GM23248 (cell line): ENCODE measurements at places on chromosomes 7 and 10. TPM values are rescaled to one million over a fixed set of nuclear protein-coding genes. Genes with fewer than 3 reads are reported as not detected.

DNA sequence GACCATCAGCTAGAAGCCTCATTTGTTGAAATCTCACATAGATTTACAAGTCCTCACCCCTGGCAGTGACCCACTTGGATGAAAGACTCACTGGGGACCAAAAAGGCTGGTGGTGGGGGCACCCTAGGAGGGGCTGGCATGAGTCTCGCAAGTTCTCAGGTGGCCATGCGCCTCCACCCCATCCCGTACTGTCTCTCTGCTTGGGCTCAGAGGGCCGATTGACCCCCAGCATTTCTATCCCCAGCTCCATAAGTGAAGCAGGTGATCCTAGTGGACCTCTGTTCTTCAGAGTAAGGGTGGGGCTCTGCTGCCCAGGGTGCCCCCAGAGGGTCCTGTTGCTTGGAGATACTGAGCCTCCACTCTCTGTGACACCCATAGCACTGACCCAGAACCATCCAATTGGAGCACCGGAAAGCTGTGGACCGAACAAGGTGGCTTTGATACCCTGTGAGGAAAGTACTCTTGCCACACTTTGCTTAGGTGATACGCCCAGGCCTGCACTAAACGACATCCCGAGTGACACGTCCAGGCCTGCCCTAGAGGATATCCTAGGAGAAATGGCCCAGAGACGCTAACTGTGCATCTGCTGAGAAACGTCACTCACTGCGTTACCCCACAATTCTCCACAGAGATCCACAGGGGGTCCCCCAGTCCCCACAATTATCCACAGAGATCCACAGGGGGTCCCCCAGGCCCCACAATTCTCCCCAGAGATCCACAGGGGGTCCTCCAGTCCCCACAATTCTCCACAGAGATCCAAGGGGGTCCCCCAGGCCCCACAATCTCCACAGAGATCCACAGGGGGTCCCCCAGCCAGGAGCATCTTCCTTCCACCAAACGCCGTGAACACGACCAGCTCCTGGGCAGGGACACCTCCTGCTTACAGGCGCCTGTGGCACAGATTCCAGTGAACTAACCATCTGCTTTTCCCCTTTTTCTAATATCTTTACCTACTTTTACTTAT lies 262.9 kb downstream of the PTPRN2 start:
- no peak for DNase-seq

- DNase-seq = peak; percentile 42
Measured at GRCh38 chr7:50962962-50963374, 180.3 kb upstream of the GRB10 start.

DNA sequence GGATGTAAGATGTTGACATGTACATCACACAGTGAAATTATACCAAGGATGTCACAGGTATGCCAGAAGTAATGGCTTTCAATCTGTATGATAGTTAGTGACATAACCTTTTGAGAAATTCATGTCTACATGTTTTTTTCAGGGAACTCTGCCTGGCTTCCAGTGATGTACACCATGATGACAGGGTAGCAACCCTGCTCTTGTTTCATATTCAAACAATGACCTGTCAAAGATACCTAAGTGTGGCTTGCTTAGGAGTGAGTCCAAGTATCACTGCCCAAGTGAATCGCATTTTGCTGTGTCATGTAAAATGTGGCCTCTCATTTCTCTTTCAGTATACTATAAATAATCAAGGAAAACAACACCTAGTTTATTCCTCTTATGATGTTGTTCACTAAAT lies 205.8 kb upstream of the DKK1 start:
- DNase-seq = no peak

DNA sequence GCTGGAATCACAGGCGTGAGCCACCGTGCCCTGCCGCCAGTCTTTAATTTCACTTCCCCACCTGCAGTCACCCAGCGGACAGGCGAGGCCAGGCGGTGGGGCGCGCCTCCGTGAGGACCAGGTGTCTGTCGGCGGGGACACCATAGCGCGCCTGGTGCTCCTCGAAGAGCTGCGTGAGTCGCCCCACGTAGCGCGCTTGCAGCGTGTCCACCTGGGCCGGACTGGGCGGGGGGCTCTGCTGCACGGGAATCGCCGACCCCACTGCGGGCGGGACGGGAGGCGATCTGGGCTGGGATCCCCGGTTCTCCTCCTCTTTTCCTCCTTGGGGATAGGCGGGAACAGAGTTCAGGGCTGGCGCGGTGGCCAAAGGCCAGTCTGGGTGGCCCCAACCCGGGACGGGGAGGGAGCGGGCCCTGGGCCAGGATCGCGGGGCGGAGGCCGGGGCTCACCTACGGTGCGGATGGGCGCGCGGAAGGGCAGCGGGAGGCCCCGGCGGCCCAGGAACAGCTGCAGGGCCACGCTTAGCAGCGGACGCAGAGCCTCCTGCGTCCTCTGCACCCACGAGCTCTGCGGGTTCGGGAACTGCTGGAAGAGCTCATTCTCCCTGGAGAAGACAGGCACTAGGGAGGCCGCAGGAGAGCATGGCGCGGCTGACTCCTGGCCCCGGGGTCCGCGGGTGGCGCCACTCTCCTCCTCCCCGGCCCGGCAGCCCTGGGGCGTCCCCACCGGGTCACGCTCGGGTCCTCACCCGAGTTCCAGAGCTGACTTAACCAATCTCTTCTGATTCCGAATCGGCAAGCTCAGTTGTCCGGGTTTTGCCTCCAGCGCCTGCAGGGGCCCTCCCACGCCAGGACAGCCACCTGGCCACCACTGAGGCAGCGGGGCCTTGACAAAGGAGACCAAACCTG lies 1.1 kb upstream of the MOGAT3 start:
- DNase-seq = peak; percentile 28

- no peak for DNase-seq
Measured at GRCh38 chr10:99524050-99524666, 8.6 kb upstream of the NKX2-3 start.

- no peak for DNase-seq
Measured at GRCh38 chr7:17396692-17397091, 98.2 kb downstream of the AHR start.

DNA sequence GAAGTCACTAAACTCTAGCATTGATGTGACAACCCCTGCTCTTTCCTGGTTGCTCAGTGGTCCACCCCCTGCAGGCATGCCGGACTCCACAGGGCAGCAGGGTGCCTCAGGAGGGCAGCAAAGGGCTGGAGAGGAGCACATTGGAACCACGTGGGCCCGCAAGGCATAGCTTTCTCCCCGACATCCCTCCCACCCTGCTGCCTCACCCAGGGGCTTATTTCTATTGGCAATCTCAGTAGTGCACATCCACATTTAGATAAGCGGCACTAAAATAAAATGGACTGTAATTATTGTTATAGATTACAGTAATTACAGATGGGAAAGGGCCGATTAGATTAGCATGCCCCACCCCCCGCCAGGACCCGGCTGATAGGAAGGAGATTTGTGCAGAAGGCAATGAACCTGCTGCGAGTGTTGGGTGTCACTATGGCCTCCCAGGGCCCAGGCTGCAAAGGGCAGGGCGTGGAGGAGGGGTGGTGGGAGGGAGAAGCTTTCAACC lies 580.1 kb downstream of the GRID1 start:
- DNase-seq = no peak

DNA sequence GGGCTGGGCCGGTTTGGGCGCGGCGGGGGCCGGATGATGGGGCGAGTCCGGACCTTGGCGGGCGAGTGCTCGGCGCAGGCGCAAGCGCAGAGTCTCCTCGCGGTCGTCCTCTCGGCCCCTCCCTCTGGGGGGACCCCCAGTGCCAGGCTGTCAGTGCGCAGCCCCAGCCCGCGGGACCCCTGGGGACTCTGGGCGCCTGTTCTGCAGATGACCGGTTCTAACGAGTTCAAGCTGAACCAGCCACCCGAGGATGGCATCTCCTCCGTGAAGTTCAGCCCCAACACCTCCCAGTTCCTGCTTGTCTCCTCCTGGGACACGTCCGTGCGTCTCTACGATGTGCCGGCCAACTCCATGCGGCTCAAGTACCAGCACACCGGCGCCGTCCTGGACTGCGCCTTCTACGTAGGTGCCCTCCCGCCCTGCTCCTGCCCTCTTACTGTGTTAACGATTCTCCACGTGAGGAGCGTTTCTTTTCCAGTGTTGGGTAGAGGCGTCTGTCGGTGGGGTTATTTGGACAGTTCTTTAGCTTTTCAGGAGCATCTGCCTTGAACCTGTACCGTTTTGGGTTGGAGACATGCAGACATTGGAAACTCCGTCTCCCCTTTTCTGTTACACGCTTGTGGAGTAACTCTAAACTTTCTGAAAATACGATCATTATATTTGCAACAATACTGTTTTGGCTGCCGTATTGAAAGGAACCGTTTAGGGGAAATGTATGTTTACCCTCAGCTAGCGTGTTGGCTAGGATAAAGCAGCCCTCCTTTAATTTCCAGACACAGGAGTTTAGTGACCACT lies 706 bp downstream of the BUB3 start:
- peak; percentile 77 for DNase-seq

DNA sequence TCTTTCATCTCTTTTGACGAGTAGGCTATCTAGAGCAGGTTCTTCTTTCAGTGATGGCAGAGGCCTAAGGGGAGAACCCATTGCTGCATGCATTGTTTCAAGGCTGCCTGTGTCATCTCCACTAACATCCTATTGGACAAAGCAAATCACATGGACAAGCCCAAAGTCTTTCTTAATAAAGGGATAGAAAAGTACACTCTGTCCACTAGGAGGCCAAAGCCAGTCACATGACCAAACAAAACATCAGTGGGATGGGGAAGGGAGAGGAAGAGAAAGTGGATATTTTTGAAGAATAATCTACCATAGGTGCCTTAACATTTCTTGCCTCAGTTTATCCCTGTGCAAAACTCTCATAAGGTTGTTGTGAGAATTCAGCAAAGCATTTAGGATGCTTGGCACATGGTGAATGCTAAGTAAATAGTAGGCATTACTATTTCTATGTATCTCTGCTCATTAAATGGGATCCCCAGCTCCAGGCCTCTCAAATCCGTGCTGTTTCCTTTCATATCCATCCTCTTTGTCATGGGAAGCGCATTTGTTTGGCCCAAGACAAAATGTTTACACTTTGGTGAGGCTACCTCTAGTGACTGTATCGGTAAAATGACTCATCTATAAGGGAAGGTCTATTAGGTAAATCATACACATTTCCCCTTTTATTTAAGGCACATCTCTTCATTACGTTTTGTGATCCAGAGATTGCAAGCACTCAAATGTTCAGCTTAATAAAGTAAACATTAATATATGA lies 16.7 kb upstream of the CADPS2 start:
- DNase-seq = peak; percentile 6

- DNase-seq = no peak
Measured at GRCh38 chr7:63023182-63023787, 975.4 kb upstream of the ZNF722 start.

DNA sequence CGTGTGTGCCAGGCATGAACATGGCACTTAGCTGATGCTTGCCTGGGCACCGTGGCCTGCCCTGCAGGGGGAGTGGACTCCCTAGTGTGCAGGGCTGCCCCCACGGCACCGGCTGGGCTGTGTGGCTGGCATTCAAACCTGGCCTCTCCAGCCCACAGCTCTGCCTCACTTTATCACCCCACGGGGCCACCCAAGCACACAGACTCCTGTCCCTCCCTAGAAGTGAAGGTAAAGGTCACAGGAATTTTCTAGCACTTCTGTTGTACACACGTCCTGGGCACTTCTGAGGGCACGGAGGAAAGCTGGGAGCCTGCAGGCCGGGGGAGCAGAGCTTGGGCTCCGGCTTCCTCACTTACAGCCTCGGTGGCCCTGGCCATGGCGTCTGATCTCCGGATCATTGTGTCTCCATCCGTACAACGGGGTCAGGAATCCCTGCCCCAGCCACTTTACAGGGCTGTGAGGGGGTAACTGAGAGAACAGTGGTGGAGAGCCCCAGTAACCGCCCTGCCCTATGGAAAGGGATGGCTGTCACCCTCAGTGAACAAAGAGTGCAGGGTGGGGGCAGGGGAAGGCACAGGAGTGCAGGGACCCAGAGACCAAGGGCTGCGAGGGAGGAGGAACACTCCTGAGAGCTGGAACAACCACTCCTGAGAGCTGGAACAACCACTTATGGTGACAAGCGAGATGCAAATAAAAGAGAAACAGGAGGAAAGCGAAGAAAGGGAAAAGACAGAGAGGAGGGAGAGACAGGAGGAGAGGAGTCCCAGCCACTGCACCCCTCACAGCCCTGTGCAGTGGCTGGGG lies 3.9 kb upstream of the PYROXD2 start:
- no peak for DNase-seq

- no peak for DNase-seq
Measured at GRCh38 chr10:80737209-80737608, 199.5 kb downstream of the SH2D4B start.

- no peak for DNase-seq
Measured at GRCh38 chr7:158903897-158904541, 47.7 kb downstream of the DYNC2I1 start.

DNA sequence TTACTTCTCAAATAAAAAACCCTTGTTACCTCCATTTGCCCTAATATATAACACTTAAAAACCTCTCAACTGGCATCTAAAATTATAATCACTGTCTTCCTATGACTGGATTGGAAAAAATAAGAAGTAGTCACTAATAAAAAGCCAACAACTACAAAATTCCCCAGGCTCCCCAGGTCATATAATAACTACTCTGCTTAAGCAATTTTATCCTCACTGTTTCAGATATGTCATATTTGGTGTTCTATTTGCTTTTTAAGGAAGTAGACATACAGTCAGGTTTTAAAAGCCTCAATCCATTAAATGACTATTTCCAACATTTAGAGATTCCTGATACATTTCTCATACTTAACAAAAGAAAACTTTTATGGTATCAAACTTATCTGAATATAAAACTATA lies 2.4 kb downstream of the H2AZ2 start:
- peak; percentile 13 for DNase-seq

- peak; percentile 61 for DNase-seq
Measured at GRCh38 chr10:23439452-23439960, 631 bp downstream of the OTUD1 start.

DNA sequence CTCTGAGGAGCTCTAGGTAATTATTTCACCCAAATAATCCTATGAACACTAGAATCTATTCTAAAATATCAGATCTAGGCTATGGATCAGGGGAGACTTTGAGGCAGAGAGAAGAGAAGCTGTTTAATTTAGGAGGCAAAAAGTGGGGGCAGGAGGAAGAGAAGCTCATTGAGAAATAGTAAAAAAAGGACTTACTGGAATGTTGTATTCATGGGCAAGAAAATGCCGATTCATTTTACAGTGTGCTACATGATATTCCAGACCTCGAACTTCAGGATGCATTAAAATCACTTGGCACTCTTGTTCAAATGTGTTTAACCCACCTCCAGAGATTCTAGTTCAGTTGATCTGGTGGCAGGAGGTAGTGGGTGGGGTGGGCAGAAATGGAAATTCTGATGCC lies 109.5 kb upstream of the ITGB1 start:
- DNase-seq = peak; percentile 57

Gene ASB15
- not detected in 2 replicates for total RNA-seq

Gene TLL2
- 0.43 TPM in 1 of 2 replicates, not detected in the other for total RNA-seq

Gene TWIST1
- 45.7 and 47.8 TPM in 2 replicates for total RNA-seq

Gene KCNIP2
- total RNA-seq = 0.22 TPM in 1 of 2 replicates, not detected in the other

Gene CPEB3
- 0.63 and 1.1 TPM in 2 replicates for total RNA-seq

Gene TRIM73
- 0.13 and 0.22 TPM in 2 replicates for total RNA-seq

Gene SOSTDC1
- not detected in 2 replicates for total RNA-seq

Gene AEBP1
- total RNA-seq = 53.0 and 63.2 TPM in 2 replicates
